Activated CD4-positive, alpha-beta T cell treated with anti-CD3 and anti-CD28 coated beads, Interleukin-2, amount 50 U/mL, for 24 hours (primary cell): ENCODE measurements at places on chromosomes 16 and 17.
A peak's percentile ranks its signal among the peaks of the same experiment; 100 is the strongest.

GRCh38 chr17:28737770-28738679, 5.8 kb upstream of the TRAF4 start:
- no peak for DNase-seq

DNA sequence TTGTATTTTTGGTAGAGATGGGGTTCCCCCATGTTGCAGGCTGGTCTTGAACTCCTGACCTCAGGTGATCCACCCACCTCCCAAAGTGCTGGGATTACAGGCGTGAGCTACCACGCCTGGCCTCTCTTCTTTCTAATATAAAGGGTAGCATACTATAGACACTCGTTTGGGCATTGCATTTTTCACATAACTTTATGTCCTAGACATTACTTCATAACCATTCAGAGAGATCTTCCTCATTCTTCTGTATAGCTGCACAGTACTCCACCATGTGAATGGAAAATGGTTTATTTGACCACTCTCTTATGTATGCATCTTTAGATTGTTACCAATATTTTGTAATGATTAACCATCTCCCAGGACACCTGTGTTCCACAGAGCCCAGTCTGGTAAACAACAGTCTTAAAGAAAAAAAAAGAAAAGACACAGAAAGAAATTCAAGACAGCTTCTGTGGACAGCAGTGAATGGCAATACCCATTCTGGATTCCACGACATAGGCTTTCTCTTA, 42.1 kb downstream of the TK2 start:
- no peak for DNase-seq

DNA sequence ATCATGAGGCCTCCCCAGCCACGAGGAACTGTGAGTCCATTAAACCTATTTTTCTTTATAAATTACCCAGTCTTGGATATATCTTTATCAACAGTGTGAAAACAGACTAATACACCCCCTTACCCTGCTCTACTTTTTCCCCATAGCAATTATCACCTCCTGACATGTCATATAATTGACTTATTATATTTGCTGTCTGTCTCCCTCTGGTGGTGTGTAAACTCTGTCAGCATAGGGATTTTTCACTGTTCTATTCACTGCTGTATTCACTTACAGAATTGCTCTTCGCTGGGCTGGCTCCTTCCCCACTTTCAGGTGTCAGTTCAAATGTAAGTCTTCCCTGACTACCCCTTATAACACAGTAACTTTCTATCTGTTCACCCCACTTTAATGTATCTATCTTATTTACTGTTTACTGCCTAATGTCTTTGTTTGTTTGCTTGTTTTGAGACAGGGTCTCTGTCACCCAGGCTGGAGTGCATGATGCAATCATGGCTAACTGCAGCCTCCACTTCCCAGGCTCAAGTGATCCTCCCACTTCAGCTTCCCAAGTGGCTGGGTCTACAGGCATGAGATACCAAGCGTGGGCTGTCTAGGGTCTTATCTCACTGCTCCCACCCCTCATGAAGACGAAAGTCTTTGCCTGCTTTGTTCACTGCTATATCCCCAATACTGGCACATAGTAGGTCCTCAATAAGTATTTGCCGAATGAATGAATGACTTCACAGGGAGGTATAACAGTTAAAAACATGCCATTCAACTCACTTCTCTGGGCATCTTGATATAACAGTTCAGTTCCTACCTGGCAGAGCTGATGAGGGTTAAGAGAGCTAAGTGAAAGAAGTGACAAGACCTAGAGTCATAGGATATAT, 52.4 kb upstream of the CDH3 start:
- no peak for DNase-seq

DNA sequence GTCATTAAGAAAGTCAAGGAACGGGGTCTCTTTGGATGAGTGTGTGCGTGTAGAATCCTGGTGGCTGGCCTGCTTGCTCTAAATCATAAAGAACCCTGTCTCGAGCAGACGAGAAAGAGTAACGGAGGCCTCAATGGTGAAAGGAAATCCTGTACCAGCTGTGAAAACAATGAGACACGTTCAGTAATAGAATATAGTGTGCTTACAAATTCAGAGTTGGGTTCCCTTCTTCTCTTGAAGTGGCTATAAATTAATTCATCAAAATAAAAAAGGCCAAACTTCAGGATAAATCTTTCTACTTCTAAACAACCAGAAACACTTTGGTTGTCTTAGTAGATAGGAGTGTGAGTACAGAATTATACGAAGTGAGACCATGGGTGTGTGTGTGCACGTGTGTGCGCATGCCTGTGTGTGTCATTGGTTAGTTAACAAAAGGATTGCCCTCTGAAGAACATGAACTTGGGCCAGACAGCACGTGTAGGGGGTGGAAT, 48.5 kb downstream of the WWOX start:
- DNase-seq = no peak

DNA sequence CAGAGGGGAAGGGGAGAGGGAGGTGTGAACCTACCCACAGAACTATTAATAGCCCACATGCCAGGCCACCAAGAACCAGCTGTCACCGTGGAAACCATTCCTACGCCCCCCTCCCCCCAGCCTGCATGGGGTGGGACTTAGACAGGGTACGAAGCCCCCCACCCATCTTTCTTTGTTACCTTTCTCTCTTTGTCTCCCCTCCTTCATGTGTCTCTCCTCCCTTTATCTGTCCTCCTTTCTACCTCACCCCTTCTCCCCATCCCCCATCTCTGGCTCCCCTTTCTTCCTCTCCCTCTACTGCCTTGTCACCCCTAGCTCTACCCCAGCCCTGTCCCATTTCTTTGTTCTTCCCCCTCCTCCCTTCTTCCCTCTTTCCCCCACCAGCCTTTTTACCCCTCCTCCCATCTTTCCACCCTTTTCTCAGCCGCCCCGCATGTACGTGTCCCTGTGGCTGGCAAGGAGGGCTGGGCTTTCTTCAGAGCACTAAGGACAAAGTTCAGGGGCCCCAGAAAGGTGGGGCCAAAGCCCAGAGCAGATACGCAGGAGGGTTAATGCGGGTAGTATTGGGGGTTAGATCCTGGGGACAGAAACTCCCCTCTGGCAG, 8.0 kb downstream of the THRA start:
- DNase-seq = no peak

DNA sequence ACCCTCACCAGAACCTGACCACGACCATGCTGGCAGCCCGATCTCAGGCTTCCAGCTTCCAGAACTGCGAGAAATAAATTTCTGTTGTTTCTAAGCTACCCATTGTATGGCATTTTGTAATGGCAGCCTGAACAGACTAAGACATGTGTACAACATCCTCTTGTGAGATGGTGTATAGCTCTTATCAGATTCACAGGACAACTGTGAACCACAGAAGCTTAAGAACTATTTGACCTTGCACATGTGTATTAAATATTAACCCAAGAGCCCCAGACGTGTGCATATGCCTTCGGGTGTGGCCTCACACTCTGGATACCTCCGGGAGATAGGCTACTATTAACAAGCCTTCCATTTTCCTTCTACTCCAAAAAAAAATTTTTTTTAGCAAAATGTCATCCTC, 248.9 kb downstream of the SLC39A11 start:
- DNase-seq = no peak

GRCh38 chr17:2542456-2542855, 30.8 kb upstream of the METTL16 start:
- DNase-seq = no peak

- no peak for DNase-seq
Observed at GRCh38 chr17:45924332-45924820, 30.0 kb downstream of the MAPT start.

- no peak for DNase-seq
Observed at GRCh38 chr17:77618731-77619130, 339.8 kb upstream of the TNRC6C start.

DNA sequence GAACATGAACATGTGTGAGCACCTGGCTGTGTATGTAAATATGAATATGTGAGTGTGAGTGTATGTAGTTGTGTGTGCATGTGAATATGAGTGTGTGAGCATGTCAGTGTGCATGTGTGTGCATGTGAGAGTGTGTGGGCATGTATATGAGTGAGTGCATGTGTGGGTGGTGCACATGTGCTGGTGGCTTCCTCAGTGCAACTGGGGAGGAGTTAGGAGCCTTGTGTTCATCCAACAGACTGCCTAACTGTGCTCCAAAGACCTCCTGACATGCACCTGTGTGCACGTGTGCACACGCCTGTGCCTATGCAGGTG, 1.4 kb downstream of the TMEM235 start:
- DNase-seq = no peak

- DNase-seq = no peak
Observed at GRCh38 chr16:10981697-10982216, 37.4 kb downstream of the CLEC16A start.

DNA sequence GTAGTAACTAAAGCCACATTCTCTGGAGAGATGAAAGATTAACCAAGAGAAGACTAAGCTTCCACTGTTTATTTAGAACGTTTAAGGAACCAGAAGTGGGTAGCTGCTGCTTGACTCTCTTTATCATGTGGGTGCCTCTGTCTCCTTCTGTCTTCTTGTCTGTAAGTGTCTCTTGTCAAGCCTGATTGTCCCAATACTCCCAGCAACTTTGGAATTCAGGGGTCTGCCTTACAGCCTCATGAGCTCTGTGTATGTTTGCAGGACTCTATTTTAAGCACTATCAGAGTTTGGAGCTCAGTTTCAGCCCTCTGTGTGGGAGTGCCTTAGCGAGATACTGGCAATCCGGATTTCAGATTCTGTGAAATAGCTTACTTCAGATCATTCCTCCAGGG, 29.3 kb upstream of the SPACA3 start:
- no peak for DNase-seq

GRCh38 chr17:46097497-46097896, 95.7 kb downstream of the KANSL1 start:
- no peak for DNase-seq

GRCh38 chr16:5333126-5333525, 235.5 kb upstream of the EEF2KMT start:
- DNase-seq = no peak

DNA sequence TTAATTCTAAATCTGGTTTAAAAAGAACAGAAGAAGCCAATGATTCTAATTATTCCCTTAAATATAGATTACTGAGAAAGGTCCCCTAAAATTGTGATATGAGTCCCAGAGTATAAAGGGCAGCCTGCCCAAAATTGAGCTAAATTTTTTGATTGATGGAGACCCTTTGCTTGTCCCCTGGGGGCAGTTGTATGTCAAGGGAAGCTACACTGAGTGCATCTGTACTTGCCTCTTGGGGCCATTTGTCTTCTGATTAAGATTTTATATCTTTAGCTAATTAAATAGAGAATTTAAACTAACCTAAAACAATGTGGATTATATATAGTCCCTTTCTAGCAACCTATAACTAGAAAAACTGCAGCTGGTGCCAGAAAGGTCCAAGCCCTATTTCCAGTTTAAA, 12.6 kb downstream of the BLMH start:
- DNase-seq = no peak

GRCh38 chr17:7549401-7550055, 670 bp downstream of the TNFSF12 start:
- no peak for DNase-seq

DNA sequence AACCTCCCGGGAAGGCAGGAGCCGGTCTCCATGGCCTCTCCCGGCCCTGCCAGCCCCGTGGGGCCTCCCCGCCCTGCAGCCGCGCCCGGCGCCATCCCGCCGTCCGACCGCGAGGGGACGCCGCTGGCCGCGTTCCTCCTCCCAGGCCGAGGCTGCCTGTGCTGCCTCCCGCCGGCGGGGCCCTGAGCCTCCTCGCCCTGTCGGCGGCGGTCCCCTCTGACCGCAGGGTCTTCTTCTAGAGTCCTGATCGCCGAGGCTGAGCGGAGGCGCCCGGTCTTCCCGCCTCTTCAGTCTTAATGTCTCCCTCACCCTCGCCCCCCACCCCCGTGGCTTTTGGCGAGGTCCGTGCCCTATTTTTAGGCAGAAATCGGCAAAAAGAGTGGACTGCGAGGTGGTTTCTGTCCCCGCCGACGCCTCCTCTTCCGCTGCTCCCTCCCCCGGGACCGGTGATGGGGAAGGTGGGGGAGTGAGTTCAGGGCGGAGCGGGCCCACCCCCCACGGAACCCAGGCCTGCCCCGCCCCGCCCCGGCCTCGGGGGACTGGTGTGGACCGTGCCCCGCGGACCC, 794 bp upstream of the CPNE7 start:
- DNase-seq = peak; percentile 40

DNA sequence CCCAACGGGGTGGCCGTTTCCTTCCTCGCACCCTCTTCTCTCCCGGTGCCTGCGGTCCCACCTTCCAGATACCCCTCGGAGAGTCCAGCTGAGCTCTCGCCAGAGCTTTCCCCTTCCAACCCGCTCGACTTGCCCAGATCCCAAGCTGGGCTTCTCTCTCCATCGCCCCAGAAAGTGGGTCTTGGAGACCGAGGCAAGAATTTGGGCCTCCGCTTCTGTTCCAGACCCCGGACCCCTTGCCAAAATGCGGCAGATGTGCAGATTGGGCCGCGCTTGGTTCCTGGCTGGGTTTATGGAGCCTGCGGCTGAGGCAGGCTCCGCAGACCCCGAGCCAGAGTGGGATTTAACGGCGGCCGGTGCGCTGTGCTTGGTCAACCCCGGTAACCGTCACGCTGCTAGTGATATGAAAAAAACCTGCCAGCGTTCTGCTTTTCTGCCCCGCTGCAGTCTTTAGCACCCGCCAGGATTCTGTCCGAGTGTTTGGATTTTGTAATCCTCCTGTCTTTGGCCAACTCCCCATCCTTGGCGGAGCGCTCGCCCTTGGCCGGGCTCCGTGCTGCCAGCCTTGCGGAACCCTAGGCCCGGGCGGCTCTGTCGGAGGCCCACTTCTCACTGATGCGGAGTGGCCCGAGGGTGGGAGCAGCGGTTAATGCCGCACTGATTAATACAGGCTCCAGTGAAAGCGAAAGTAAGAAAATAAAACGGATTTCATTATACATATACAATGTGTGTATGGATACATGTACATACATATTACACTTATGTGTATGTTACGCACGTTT, 754 bp upstream of the SLFN11 start:
- peak; percentile 37 for DNase-seq

DNA sequence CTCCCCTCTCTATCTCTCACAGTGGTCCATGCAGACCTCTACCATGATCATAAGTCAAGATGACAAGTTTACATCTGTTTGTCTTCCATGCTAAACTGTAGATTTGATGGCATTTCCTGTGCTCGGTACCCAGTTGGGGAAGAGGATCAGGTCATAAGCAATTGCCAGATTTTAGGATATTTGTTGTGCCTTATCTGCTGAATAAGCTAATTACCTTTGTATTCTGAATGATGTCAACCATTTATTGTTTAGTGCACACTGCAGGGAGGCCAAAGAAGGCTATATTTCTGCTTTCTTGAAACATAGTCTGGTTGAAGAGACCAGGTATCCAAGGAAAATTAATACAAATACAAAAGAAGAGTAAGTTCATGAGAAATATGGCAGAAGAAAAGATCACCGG, 5.8 kb upstream of the ALDOC start:
- DNase-seq = no peak

- DNase-seq = no peak
Observed at GRCh38 chr16:84239141-84239769, 557 bp downstream of the KCNG4 start.

GRCh38 chr17:78709119-78709681, 72.9 kb downstream of the CYTH1 start:
- no peak for DNase-seq

GRCh38 chr16:58499615-58500351, at the start of gene NDRG4:
Gene NDRG4, plus strand, starts transcription at chr16:58500143. Its CDS starts 106 bp downstream, at chr16:58500249.
- DNase-seq = no peak
